ENCODE measurements at places on chromosomes 2 and 18.

GRCh38 chr2:100857915-100858314, 38.0 kb downstream of the NPAS2 start:
- no peak for DNase-seq

DNA sequence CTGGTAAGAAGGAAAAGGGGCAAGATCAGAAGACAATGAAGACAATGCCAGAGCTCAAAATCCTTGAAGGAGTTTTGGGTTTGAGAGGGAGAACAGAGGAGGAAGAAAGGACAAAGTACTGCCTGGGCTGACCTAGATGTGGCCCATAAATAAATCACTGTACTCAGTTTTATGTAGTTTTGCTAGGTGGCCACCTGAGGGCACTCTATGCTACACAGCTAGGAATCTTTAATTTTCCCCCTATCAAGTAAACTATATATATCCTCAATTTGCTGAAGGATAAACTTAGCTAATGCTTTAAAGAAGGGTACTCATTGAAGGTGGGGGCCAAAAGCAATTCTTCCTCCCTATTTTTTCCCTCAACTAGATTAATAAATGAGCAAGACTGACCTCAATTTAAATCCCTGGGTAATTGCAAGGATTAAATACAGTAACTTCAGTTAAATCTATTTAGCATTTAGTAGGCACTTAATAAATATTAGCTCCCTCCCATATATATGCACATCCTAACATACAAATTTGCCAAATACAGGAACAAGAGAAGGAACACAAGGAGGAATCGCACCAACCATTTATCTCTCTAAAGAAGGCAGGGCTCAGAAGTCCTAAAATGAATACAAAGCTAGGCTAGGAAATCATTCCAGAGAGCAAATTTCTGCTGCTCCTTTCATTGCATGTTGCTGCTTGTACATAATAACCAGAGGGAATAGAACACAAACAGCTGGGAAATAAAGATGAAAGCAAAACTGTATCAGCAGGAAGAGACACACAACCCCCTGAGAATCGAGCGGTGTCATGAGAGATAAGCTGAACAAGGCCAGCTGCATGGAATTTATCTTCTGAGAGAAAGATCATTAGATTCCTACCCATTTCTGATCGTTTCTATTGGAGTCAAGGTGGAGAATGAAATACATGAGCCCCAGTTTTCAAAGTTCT, 540.1 kb downstream of the NRXN1 start:
- DNase-seq = peak; percentile 27

DNA sequence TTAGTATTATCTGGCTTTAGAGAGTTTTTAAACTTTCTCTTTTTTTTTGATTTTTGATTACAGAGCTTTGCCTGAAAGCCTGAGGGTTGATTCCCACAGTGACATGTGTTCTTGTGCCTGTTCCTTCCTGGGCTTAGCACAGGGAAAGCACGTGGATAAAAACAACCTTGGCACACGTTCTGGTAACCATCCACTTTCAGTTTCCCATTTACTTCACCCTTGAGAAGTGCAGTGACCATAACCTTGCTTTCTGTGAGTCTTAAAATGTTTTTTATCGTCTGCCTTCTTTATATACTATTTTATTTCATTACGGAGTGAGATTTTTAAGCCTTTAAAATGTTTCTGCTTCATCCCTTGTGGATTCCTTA, 11.5 kb downstream of the CD226 start:
- no peak for DNase-seq

DNA sequence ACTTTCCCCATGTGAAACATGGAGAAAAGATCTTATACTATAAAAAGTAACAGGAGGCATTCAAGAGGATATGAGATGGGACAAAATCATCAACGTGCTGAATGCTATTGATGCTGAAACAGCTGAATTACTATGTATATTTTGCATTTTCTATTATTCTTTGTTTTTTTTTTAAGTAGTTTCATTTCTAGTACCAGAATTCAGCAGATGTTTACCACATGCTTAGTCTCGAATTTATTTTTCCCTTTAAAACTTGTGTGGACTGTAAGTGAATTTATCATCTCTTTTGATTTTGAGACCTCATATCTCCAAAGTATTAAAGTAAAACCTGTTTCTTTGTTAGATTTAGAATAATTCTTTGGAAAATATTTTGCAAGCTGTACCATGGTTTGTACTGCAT, 205.8 kb downstream of the PTPRM start:
- DNase-seq = no peak

DNA sequence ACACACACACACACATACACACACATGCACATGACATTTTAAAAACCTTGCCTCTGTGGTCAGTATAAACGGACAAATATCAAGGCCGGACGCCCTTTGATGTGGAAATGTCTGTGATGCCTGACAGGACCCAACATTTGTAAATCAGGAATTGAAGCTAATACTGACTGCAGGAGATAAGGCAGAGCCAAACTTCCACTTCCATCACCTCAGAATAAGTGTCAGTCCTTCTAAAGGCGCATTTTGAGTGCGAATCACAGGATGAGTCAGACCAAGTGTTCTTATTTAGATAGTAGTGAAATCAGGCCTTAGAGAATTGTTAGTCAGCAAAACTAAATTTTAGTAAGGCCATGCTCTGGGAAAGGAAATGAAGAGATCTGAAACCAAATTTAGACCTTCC, 211.7 kb upstream of the LRATD1 start:
- no peak for DNase-seq

GRCh38 chr2:96374211-96374951, 38.8 kb downstream of the NCAPH start:
- DNase-seq = no peak

DNA sequence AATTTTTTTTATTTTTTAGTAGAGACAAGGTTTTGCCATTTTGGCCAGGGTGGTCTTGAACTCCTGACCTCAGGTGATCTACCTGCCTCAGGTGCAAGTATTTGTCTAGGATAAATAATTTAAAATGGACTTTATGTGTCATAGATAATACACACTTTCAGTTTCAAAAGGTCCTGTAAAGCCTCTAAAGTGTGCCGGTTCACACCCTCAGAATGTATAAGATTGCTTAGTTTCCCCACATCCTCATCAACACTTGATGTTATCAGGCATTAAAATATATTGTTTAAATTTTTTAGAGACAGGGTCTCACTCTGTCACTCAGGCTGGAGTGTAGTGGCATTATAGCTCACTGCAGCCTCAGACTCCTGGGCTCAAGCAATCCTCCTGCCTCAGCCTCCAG, 170.5 kb downstream of the ANKRD44 start:
- DNase-seq = no peak

GRCh38 chr2:217616936-217617335, 385.9 kb downstream of the TNS1 start:
- no peak for DNase-seq

- DNase-seq = no peak
Observed at GRCh38 chr2:105494683-105495425, 96.0 kb upstream of the FHL2 start.

DNA sequence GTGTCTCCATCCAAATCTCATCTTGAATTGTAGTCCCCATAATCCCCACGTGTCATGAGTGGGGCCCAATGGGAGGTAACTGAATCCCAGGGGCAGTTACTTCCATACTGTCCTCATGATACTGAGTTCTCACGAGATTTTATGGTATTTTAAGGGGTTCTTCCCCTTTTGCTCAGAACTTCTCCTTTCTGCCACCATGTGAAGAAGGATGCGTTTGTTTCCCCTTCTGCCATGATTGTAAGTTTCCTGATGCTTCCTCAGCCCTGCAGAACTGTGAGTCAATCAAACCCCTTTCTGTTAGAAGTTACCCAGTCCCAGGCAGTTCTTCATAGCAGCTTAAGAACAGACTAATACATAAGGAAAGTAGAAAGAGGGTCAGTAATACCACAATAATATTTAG, 480.4 kb downstream of the KCNJ3 start:
- DNase-seq = no peak

DNA sequence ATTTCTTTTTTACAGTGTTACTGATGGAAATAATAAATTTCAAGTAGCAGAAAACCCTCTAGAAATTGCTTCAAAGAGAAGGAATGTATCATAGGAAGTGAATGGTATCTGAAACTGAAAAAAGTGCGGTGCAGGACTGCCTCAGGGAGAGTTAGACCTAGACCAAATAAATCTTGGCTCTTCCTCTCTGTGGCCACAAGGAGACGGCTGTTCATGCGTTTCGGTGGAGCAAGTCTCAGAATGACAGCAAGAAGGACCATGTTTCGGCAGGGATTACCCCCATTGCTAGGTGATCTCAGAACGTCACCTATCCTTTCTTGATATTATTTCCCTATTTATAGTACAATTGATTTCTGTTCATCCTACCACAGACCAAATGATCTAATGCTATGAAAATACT, 522.3 kb downstream of the SOX11 start:
- DNase-seq = no peak

DNA sequence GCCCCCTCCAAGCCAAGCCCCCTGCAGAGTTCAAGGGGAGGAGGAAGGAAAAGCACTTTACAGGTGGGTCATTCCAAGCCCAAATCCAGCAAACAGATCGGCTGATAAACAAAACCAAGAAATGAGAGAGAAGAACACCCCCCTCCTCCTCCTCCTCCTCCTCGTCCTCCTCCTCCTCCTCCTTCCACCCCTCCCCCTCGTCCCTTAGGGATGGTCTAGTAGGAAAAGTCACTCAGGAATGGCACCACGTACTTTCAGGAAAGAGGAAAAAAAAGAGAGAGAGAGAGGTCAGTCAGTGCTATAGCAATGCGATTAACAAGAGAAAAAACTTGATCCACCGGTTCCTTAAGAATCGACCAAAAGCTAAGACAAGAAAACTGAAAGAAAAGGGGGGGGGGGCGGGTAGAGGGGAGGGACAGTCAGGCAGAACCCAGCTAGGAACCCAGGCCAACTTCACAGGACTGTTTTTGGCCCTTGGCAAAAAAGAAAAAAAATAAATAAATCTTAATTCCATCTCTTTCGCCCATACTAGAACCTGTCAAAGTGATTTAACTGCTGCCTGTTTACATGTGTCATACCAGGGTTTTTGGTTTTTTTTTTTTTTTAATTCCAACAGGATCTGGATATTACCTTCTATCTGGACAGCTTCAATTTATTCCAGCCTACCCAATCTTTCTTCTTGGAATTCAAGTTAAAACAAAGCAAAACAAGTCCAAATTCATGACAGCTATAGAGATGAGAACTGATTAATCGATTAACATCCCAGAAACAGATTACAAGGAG, 906 bp downstream of the IKZF2 start:
- DNase-seq = no peak

DNA sequence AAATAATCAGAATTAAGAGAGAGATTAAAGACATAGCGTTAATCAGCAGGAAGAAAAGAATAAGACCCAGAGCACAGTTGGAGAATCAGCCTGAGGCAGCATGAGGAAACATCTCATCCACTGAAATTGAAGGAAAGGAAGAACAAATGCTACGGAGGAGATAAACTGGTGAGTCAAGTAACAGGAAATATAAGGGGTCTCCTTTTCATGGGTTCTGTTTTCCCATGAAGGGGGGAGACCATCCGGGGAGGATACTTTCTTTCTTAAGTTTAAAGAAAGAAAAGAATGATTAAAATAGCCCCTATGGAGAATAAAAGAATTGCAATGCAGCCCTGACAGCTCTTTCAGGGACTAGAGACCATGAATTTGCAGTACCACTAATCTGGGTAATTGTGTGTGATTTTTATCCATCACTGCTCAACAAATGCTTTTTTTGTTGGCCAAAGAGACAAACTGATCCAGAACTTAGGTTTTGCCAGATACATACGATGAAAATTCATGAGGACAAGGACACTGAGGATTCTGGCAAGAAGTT, 17.7 kb downstream of the ROCK2 start:
- no peak for DNase-seq

- no peak for DNase-seq
Observed at GRCh38 chr2:140851258-140851981, 1279.4 kb downstream of the LRP1B start.

- peak; percentile 79 for DNase-seq
Observed at GRCh38 chr18:59141294-59142068, 1.8 kb downstream of the SEC11C start.

- DNase-seq = no peak
Observed at GRCh38 chr2:161049559-161049958, 110.7 kb upstream of the TANK start.

DNA sequence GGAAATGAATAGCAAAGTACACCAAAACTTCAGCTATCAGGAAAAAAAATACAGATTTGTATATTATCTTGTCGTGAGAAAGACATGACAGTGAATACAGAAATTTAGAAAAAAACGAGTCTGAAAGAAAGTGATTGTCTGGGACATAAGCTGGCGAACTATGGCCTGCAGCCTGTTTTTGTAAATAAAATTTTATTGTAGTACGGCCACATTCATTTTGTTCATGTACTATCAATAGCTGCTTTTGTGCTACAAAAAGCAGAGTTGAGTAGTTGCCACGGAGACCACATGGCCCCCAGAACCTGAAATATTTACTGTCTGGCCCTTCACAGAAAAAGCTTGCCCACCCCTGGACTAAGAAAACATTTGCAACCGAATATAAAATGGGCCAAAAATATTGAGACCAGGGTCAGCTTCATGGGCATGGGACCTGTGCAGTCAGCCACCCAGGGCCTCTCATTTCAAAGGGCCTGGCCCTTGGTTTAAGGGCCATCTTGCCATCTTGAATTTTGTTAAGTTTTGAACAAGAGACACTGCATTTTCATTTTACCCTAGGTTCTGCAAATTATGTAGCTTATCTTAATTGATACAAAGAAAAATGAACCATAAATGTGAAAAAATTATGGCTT, 17.9 kb downstream of the ANTXR1 start:
- DNase-seq = peak; percentile 50

- DNase-seq = no peak
Observed at GRCh38 chr18:80245781-80246444, 1.4 kb downstream of the PARD6G start.

DNA sequence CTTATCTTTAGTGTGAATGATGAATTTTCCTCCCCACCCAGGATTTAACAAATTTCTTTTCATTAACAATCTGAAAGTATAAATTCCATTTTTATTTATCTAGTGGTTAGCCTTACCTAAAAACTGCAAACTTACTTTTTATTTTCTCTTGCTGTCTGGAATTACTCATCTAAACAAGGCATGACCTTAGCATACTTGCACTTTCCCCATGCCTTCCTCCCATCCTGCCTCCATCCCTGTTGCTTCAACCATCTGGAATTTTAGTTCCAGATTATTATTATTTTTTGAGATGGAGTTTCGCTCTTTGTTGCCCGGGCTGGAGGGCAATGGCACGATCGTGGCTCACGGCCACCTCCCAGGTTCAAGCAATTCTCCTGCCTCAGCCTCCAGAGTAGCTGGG, 35.6 kb downstream of the GDF7 start:
- DNase-seq = no peak
